ENCODE measurements at places on chromosomes 7 and 10.

- DNase-seq = no peak
Observed at GRCh38 chr7:132592936-132593335, 16.7 kb upstream of the PLXNA4 start.

- DNase-seq = no peak
Observed at GRCh38 chr10:17747883-17748550, 4.0 kb upstream of the TMEM236 start.

DNA sequence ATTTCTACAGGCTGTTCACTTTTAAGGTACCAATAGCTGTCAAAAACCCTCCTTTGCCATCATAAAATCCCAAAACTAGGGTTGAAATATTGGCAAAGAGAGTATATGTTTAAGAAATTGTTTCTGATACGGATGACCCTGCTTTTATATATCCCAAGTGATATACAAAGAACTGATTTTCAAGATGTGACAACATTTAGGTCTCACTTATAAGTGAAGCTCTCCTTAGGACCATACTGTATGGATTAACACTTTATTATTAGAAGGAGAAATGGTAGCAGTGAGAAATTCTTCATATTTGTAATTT lies 11.0 kb upstream of the CRPPA start:
- no peak for DNase-seq

- DNase-seq = no peak
Observed at GRCh38 chr10:4315551-4315950, 510.5 kb upstream of the AKR1E2 start.

- no peak for DNase-seq
Observed at GRCh38 chr10:26478061-26478460, 39.9 kb downstream of the APBB1IP start.

GRCh38 chr10:128747582-128748346 lies 621.5 kb upstream of the MKI67 start:
- no peak for DNase-seq

All from bone marrow (tissue), 2 donors.